Body of pancreas (tissue), 4 donors: ENCODE measurements at places on chromosomes 1 and 21.

DNA sequence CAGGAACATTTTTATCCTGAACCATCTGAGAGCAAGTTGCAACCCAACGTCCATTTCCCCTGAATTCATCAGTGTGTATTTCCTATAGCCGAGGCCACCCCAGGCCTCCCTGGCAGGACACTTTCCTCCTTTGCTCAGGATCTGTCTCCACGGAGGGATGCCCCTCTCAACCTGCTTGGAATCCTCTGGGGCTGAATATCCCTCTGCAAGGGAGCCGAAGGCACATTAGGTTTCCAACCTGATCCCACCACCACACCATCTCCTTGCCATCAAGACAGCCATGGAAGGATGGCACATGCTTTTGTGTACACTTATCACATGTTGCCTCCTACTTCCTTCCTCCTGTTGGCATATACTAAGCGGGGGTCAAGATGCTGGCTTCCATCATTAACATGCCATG, 74.8 kb upstream of the EDN2 start:
- DNase-seq, result no peak

GRCh38 chr1:193700710-193701355, 514.4 kb upstream of the B3GALT2 start:
- DNase-seq, result no peak

GRCh38 chr1:161117759-161118581, at the start of the genes NIT1 and PFDN2:
TSS of gene NIT1 (plus strand) at chr1:161118105. CDS start at chr1:161118177, 72 bp downstream.
TSS of gene PFDN2 (minus strand) at chr1:161118037. CDS start at chr1:161118026, 11 bp downstream.
- peak; percentile 84 for DNase-seq

GRCh38 chr1:115694805-115695204, 53.0 kb downstream of the VANGL1 start:
- no peak for DNase-seq

DNA sequence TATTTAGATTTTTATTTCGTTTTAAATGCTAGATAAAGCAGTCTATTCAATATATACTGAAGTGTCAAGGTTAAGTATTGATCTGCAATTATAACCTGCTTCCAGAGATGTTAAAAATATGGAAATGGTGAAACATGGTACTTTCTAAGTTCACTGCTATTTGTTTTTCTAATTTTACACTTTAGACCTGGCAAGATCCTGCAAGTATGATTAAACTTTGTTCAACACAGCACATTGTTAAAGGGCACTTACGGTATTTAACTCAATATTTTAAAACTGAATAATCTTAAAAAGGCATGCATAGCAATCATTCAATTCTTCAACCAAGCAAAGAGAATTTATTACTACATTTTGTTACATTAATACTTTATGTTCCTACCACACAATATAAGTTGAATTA, 35.7 kb upstream of the ZZZ3 start:
- no peak for DNase-seq
